ENCODE measurements at places on chromosomes 1 and 21. TPM values are rescaled to one million over a fixed set of nuclear protein-coding genes. Genes with fewer than 3 reads are reported as not detected.

DNA sequence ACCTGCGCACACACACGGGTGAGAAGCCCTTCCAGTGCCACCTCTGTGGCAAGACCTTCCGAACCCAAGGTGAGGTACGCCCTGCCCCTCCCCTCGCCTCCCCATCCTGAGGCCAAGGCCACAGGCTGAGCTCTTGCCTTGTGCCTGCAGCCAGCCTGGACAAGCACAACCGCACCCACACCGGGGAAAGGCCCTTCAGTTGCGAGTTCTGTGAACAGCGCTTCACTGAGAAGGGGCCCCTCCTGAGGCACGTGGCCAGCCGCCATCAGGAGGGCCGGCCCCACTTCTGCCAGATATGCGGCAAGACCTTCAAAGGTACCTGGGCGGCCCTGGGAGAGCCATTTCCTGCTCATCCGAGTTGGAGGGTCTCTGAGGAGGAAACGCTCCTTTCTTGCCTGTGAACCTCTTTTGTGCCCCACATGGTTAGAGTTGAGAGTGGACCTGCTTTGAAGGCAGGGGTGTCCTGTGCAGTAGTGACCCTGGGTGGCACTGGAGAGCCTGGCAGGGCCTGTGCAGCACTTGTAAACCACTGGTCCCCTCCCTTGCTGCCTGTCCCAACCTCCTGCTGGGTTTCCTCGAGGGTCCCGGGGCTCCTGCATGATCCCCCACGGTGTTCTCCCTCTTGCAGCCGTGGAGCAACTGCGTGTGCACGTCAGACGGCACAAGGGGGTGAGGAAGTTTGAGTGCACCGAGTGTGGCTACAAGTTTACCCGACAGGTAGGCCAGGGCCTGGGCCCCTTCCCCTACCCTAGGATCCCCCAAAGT lies 8.5 kb downstream of the ZBTB48 start:
- no peak overlapping the region for H3K27ac ChIP-seq
- DNase-seq = no peak
- peaks cover 37% of the 10 kb centered on the region for H3K36me3 ChIP-seq

- H3K4me3 ChIP-seq = no peak overlapping the region
- no peaks in the 10 kb centered on the region for H3K36me3 ChIP-seq
- H3K27ac ChIP-seq = no peak overlapping the region
- no peak for DNase-seq
- H3K4me1 ChIP-seq = peaks cover 9% of the 10 kb centered on the region
- H3K27me3 ChIP-seq = no peaks in the 10 kb centered on the region
Measured at GRCh38 chr1:216907100-216907499, 183.9 kb upstream of the ESRRG start.

The PAPPA2 gene
- total RNA-seq = 1.6 TPM

GRCh38 chr1:175514387-175514953 lies 228.9 kb downstream of the TNR start:
- no peak overlapping the region for H3K4me3 ChIP-seq
- H3K27me3 ChIP-seq = no peaks in the 10 kb centered on the region
- no peak overlapping the region for H3K27ac ChIP-seq
- no peaks in the 10 kb centered on the region for H3K4me1 ChIP-seq
- no peaks in the 10 kb centered on the region for H3K36me3 ChIP-seq

The VANGL2 gene
- total RNA-seq = 62.5 TPM

DNA sequence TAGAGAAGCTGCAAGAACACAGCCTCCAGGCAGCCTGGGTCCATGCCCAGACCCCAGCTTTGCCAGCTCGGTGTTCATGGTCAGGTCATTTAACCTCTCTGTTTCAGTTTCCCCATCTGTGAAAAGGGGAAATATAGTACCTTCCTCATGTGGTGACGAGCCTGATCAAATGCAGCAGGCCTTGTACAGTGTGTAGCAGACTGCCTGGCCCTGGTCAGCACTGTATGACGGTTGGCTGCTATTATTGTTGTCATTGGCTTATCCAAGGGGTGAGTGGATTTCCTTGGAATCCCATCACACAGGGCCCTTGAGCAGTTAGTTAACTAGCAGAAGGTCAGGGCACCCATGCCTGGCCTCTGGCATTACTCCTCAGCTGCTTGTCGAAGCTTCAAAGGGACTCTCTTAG lies 6.6 kb upstream of the TMEM51 start:
- H3K4me1 ChIP-seq = peaks cover 11% of the 10 kb centered on the region
- no peak for DNase-seq
- H3K27ac ChIP-seq = no peak overlapping the region
- H3K27me3 ChIP-seq = no peaks in the 10 kb centered on the region
- H3K4me3 ChIP-seq = no peak overlapping the region

GRCh38 chr1:40532844-40533424 lies 1.5 kb downstream of the ZNF684 start:
- H3K36me3 ChIP-seq = no peaks in the 10 kb centered on the region
- peak; percentile 68 for DNase-seq

The NECTIN4 gene
- total RNA-seq = not detected

GRCh38 chr1:94004924-94005323 lies 95.7 kb upstream of the GCLM start:
- no peak for DNase-seq
- H3K27me3 ChIP-seq = no peaks in the 10 kb centered on the region
- no peak overlapping the region for H3K27ac ChIP-seq
- H3K4me1 ChIP-seq = no peaks in the 10 kb centered on the region
- H3K36me3 ChIP-seq = no peaks in the 10 kb centered on the region

DNA sequence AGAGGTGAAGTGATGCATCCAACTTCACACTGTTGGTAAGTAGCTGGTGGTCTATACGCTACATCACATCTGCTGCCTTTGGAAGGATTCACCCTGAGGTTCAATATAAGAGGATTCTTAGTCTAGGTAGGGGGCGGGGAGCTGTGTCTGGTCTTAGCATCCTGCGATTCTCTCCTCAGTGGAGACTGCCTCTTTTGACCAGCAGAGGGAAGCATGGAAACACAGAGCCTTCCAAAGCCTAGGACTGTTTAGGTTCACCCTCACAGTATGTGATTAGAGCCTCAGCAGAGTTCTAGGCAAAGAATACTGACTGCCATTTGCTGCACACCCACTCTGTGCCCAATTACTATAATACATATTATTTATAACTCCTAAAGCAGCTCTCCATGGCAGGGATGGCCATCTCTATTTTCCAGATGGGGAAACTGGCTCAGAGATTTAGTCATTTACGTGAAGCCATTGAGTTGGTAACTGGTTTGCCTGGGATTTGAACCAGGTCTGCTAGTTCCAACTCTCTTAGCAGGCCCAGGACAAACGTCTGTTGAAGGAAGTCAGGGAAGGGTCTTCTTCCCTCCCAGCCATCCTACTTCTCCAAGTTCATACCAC lies 28.9 kb upstream of the EFCAB14 start:
- H3K4me3 ChIP-seq = no peak overlapping the region
- peak; percentile 90 for DNase-seq
- no peak overlapping the region for H3K27ac ChIP-seq
- H3K27me3 ChIP-seq = peaks cover 15% of the 10 kb centered on the region
- H3K36me3 ChIP-seq = no peaks in the 10 kb centered on the region

The LORICRIN gene
- total RNA-seq = not detected

GRCh38 chr21:38027901-38028498 lies 111.7 kb upstream of the KCNJ6 start:
- no peak for DNase-seq
- H3K36me3 ChIP-seq = no peaks in the 10 kb centered on the region
- no peak overlapping the region for H3K4me3 ChIP-seq
- H3K27me3 ChIP-seq = peaks cover 7% of the 10 kb centered on the region
